ENCODE measurements at places on chromosomes 16 and 17.

DNA sequence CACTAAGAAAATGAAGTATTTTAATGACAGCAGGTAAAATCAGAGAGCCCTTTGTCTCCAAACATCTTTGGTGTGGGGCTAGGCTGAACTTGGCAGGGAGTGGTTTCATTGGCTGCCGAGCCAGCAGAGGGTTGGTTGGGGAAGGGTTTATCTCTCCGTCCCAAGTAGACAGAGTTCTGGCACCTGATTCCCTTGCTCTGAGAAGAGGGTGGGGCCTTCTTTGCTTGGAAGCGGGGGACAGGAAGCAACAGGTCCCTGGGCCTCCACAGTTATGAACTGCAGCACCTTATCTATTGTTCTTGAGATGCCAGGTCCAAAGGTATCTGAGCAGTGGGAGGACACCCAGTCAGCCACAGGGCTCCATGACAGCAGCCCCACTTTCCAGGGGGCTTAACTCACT is 12.3 kb upstream of the CDH1 start:
- no peak for DNase-seq

GRCh38 chr16:9159839-9160550 is 68.6 kb downstream of the HAPSTR1 start:
- DNase-seq = peak; percentile 70

DNA sequence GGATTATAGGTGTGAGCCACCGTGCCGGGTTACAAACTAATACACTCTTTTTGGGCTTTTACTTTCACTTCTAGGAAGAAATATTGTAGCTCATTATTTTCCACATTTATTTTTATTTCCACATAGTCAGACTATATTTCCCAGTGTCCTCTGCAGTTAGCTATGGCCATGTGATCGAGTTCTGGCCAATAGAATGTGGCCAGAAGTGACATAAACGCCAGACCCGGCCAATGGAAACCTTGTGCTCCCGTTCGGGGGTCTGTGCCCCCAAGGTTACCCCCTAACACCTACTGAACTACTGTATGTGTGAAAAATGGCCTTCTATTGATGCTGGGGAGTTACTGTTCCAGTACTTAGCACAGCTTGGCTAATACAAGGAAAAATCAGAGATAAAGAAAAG is 13.2 kb upstream of the RPTOR start:
- no peak for DNase-seq

DNA sequence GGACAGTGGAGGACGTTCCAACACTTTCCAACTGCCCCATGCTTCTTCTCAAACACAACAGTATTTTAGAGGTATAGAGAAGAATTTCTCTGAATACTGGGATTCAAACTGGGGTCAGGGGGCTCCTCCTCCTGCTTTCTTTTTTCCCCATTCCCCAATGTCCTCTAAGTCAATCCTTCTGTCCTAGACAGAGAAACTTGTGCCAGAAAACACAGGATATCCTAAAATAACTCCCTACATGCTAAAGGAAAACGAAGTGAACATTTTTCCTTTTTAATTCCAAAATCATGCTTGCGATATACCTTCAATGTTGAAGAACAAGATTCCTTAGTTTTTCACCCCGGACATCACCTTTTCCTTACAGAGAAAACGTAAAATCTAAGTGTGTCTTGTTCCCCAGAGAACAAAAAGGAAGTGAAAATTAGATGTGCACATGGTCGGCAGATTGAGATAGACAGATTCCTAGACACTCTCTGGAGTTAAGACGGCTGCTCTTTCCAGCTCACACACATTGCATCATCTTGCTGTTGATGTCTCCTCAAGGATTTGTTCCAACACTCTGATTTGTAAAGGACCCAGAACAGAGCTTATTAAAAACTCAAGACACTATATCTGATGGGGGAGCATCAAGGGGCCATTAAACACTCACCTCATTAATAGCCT is 228.2 kb downstream of the GRIN2A start:
- DNase-seq = no peak

DNA sequence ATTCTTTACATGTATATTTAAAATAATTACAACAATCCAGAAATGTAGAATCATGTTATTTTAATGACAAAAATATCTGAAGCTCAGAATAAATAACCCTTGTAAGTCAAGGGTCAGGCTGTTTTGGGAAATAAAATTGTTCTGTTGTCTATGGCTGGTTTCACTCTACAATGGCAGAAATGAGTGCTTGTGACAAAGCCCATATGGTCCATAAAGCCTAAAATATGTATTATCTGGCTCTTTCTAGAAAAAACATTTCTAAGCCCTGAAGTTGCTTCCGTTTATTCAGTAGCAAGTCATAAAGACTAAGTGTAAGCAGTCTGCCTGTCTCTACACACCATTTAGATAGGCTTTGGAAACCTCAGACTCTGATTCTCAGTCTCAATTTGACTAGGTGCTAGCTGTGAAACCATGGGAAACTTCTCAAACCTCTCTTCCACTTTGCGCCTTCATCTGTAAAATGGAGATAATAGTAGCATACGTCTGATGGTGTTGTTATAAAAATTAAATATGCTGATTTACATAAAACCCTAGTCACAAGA is 365.7 kb upstream of the CA10 start:
- DNase-seq = no peak

DNA sequence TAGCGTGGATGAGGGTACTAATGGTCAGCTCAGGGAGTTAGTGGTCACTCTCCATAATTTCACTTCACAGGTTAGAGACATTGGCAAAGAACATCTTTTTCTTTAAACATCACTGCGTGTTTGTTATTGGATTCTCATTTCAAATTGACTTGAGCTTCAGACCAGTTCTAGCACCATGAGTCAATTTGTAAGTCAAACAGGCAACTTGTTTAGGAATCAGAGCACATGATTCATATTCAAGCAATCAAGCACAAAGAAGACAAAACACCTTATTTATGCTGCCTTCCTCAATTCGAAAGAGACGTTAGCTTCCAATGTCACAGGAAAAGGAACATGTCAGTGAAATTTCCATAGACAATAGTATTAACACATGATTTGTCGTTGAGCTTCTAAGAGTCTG is 62.3 kb downstream of the HS3ST3A1 start:
- peak; percentile 9 for DNase-seq

- DNase-seq = no peak
These were observed 2.3 kb downstream of the HIGD1B start for GRCh38 chr17:44850025-44850424.

GRCh38 chr16:56067406-56067805 is 123.9 kb upstream of the GNAO1 start:
- DNase-seq = no peak

- peak; percentile 70 for DNase-seq
These were observed 116.5 kb downstream of the CMIP start for GRCh38 chr16:81560979-81561657.

DNA sequence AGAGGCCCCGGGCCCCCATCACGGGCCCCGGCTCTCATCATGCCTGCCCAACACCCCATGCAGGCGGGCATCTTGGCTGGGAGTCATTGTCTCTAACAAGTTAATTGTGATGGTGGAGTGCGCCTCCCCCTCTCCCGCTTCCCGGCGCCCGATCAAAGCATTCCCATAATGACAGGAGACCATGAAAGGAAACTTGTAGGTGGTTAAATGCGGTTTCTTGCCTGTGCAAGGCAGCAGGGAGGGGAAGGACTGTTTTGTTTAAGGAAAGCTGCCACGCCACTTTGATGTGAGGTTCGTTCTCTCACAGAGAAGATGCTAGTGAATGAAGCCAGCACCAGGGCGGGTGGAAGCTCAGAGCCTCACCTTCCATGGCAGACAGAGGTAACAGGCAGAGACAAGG is 45.4 kb downstream of the C16orf78 start:
- DNase-seq = no peak

GRCh38 chr17:76384222-76384986 is at the start of gene SPHK1:
TSS of gene SPHK1 (plus strand) at chr17:76384609. CDS start at chr17:76385645, 1,036 bp downstream.
- peak; percentile 91 for DNase-seq

GRCh38 chr16:23711785-23712184 is 1.2 kb downstream of the ERN2 start:
- DNase-seq = no peak

GRCh38 chr17:42623732-42624596 is 14.5 kb downstream of the TUBG1 start:
- DNase-seq = peak; percentile 25

DNA sequence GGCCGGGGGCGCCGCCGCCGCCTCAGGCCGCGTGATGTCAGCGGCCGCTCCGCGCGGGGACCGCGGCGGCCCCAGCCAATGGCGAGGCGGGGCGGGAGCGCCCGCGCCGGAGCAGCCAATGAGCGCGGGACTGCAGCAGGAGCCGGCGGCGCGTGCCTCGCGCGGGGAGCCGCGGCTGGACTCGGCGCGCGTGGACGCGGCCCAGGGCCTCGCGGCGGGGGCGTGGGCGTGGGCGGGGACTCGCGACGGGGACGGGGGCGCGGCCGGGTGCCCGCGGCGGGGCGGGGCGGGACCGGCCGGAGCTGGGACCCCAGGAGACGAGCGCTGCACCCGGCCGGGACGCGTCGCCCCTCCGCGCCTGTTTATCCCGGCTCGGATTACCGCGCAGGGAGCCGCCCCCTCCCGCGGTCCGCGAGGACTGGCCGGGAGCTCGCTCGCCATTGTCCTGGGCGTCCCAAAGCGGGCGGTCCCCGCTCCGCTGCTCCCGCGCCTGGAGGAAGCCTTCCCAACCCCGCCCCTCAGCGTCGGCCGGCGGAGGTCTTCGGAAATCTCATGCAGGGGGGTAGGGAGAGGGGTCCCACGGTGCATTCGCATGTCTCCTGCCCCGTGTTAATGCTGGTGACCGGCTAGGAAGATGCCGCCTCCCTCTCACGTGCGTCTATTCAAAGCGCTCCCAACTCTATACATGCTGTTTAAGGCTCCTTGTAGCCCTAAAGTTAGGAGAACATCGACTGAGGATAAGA is at the start of gene RNF157:
Gene RNF157, minus strand, starts transcription at position 33 of the 743 bp plus-strand sequence. CDS start 253 bp downstream, outside the sequence.
- DNase-seq = peak; percentile 29

- no peak for DNase-seq
These were observed 12.5 kb downstream of the RBFOX1 start for GRCh38 chr16:7344830-7345780.

- no peak for DNase-seq
These were observed 38.7 kb downstream of the ACSF3 start for GRCh38 chr16:89132194-89133005.

DNA sequence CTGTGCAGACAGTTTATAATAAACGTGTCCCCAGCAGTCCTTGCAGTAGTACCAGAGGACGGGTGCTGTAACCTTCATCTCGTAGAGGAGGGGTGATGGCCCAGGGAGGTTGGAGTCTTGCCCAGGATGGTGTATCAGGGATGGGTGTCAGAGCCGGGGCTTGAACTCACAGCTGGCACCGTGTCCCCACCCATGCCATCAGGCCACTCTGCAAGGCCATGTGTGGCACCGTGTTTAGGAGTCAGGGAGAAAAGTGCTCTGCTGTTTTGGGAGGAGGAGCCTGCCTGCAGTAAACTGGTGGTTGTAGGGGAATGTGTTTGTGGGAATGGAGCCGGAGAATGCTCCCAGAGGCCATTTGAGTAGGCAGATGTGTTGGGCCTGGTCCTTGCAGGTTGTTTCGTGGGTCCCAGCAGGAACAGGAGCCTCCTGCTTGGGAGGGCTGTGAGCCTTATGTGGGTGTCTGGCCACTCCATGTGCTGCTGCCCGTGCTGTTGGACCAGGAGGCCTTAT is 1.7 kb downstream of the ADORA2B start:
- no peak for DNase-seq

DNA sequence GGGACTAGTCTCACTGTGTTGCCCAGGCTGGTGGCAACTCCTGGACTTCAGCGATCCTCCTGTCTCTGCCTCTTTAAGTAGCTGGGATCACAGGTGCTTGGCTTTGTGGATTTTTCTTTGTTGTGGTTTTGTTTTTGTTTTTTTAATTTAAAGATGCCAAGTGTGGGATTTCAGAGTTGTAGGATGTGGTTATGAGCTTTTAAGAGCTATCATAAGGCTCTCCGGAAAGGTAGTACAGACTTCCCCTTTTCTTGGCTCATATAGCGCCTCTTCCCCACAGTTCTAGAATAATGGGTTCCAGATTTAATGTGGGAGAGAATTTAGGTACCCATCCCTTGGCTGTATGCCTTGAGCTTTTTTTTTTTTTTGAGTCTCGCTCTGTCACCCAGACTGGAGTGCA is 17.1 kb downstream of the AKAP1 start:
- DNase-seq = no peak

GRCh38 chr17:34354637-34355036 is 1.6 kb upstream of the CCL13 start:
- no peak for DNase-seq

DNA sequence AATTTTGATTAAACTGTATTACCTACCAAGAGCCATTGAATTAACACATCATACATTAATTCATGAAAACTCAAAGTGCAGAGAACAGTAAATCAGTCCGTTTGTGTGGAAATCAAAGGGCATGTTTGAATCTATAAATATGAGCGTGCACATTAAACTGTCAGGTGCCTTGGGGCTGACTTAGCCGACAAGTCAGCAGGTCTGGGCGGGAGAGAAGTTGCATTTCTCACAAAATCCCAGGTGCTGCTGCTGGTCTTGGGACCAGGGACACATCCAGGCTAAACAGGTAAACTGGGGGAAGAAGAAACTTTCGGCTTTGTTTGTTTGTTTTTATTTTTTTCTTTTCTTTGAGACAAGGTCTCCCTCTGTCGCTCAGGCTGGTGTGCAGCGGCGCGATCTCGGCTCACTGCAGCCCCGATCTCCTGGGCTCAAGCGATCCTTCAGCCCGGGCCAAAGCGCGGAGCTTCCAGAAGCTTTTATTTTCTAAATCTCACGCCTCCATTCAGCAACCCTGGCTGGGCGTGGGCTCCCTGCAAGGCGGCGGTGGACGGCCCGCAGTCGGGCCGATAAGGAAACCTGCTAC is 213.9 kb downstream of the MRTFB start:
- no peak for DNase-seq

DNA sequence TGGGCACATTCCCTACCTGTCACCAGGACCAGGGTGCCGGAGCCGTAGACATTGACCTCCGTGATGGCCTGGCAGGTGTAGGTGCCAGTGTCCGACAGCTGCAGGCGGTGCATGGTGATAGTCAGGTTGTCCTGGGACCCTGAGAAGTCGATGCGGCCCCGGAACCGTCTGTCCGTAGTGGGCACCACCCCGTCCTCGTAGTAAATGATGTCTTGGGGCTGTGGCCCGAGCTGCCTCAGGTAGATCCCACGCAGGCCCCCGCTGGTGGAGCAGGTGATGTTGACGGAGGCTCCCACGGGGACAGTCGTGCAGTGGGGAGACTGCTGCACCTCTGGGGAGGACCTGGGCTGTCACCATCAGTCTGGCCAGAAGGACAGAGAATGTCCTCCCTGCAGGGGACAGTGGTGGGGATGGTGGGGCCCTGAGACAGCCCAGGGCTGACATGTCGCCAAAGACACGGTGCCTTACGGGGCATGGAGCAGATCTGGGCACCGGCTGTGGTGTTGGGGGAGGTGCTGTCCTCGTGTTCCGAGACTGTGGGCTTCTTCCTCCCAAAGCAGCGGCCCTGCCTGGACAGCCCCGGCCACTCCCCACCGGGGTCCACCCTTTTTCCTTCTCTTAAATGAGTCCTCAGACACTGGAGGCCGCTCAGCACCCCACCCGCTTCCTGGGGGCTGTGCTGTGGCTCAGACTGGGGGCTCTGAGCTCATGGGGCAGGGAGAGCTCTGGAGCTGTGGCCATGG is 586 bp downstream of the CD7 start:
- no peak for DNase-seq

Measured in kidney tubule cell (primary cell).